ENCODE measurements at places on chromosomes 2 and 18. TPM values are rescaled to one million over a fixed set of nuclear protein-coding genes. Genes with fewer than 3 reads are reported as not detected.

- DNase-seq, result no peak
Measured at GRCh38 chr18:24914171-24914525, 437.8 kb downstream of the ZNF521 start.

DNA sequence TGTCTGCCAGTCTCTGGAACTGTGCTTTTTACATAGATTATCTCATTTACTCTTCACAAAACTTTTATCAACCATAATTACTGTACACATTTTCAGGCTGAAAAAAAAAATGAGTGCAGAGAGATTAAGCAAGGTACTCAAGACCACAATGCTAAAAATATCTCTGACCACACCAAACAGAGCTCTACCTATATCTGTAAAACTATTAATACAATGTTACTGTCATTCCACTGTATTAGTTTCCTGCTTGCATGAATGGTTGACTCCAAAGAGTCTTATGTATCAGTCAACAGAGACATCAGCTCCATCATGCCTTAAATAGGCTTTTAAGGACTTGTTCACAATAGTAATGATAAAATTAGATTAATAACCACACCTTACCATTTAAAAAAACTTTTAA lies 134.7 kb upstream of the CCDC150 start:
- no peak for DNase-seq

DNA sequence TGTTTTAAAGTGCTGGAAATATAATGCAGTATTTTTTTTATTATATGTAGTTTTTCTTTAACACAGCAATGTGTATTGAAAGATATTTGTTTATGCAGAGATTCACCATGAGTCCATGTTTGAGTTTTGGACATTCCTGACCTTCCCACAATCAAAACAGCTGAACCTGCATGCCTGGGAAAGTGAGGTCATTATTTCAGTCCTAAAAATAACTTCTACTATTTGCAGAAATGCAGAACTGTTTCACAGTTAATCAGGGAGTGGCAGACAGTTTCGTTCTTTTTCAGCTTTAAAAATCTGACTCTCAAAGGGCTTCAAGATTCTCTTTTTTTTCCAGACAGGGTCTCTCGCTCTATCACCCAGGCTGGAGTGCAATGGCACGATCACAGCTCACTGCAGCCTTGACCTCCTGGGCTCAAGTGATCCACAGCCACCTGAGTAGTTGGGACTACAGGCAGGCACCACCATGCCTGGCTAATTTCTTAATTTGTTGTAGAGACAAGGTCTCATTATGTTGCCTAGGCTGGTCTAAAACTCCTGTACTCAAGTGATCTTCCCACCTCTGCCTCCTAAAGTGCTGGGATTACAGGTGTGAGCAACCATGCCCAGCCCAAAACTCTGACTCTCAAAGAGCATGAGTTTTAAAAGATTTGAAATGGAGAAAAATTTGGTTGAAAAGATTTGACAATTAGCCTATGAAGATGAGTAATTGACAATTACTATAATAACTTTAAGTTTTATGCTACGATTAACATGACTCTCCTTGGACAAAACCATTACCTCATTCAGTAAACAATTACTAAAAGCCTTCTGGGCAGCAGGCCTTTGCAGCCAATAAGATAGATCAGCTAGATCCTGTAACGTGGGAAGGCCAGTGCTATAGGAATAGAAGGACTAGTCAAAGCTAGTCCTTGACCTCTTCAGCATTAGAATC lies 5.0 kb upstream of the MYL12B start:
- no peak for DNase-seq

- DNase-seq, result no peak
Measured at GRCh38 chr18:50662177-50662576, 102.3 kb downstream of the MAPK4 start.

DNA sequence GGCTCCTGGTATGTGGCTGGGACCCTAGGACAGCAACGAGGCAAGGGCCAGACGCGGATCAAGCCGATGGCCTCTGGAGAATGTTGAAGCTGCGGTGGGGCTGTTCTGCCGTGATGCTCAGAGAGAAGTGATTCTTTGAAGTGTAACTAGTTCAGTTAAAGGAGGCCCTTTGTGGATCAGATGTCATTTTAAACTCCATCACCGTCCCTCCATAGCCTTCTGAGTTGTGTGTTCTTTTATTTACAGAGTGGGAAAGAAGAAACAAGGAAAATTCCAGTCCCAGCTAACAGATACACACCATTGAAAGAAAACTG lies 403 bp downstream of the PNO1 start:
- DNase-seq, result no peak

DNA sequence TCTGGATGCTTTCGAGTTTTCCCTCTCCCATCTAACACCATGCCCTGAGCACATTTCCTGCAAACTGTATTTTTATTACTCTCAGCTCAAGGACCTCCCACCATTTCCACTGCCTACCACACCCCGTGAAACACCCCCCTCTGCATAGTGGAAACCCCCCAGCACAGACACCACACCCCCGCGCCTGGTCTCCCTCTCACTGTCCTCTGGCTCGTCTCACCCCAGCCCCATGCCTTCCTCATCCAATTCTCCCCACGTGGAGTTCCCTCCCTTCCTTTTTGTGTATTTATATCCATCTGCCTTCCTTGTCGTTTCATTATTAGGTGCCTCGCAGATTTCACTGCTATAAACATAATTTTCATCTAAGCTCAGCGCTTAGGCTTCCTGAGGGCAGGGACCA lies 307.5 kb downstream of the CELF4 start:
- DNase-seq, result no peak

DNA sequence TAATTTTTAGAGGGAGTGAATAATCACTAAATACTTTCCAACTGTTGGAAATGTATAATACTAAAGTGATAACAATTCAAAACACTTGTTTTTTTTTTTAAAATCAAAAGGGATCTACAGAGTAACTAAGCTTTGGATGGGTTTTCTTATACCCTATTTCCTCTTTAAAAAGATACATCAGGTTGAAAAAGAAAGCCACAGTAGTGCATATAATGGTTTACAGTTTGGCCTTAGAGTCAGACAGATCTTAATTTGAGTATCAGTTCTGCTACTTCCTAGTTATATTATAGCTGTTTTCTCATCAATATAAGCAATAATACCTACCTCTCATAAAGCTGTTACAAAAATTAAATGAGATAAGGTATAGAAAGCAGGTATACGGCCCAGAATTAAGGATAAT lies 28.5 kb downstream of the PSME4 start:
- no peak for DNase-seq

- no peak for DNase-seq
Measured at GRCh38 chr18:25726298-25726697, 364.1 kb downstream of the SS18 start.

DNA sequence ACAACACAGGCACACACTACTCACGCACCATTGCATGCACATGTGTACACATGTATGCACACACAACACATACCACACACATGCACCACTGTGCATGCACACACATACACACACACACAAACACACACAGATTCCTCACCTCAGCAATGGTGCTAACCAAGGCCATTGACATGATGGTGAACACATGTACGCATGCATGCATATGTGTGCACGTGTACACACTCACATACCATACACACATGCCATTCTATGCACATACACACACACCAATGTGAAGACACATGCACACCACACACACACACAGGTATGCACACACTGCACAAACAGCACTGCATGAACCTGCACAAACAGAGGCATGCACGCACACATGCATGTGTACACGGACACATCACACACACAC lies 976.0 kb downstream of the DCDC2C start:
- DNase-seq, result no peak

DNA sequence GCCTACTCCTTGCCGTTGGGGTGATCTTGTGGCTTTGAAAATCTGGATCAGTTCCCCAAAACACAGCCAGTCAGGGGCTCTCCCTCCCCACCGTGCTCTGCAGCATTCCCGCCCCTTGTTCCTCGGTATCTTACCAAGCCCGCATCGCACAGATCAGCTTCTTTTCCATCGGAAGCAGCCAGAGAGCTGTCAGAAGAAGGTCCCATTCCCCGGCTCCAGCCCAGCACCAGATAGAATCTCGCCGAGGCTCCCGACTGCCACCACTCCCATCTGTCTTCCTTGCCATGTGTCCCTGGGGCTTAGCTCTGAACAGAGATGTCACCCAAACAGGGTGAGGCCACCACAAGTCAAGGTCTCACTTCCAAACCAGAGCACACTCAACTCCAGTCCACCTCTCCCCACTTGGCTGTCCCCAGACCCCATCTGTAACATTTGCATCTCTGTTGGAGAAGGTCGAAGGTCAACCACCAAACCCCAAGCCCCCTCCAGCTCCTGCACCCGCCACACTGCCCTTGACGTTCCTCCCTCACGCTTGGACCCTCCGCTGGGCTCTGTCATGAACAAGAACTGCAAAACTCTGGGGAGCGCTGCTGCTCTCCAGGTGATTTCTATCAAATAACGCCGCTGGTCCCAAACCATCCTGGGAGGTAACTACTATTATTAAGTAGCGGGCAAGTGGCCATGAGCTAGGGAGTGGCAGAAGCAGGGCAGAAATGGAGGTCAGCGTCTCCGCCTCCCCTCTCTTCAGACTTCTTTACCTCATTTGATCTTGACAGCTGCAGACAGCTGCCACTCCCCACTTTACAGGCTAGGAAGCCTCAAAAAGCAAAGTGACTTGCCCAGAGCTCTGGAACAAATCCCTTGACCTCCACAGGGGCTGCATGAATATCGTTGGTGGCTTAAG lies 70.0 kb upstream of the TAF1B start:
- DNase-seq, result peak; percentile 46

- no peak for DNase-seq
Measured at GRCh38 chr2:37318401-37318800, 6.2 kb downstream of the PRKD3 start.

The ALK gene
- 1.3 TPM for total RNA-seq

The HOXD8 gene
- total RNA-seq, result 4.6 TPM

The RND3 gene
- 40.8 TPM for total RNA-seq

The TCF7L1 gene
- total RNA-seq, result 2.4 TPM

The CRYGD gene
- total RNA-seq, result not detected

The PLEK gene
- 1.9 TPM for total RNA-seq

The SLC16A14 gene
- total RNA-seq, result 0.47 TPM

All from Peyer's patch (tissue), 4 donors.